ENCODE measurements at places on chromosomes 2 and 18.

- DNase-seq = no peak
Measured at GRCh38 chr18:12014086-12014485, 32.8 kb downstream of the IMPA2 start.

GRCh38 chr18:11925800-11926481, 17.8 kb upstream of the MPPE1 start:
- DNase-seq = no peak

GRCh38 chr2:215845839-215846586, 167.3 kb downstream of the MREG start:
- DNase-seq = no peak

DNA sequence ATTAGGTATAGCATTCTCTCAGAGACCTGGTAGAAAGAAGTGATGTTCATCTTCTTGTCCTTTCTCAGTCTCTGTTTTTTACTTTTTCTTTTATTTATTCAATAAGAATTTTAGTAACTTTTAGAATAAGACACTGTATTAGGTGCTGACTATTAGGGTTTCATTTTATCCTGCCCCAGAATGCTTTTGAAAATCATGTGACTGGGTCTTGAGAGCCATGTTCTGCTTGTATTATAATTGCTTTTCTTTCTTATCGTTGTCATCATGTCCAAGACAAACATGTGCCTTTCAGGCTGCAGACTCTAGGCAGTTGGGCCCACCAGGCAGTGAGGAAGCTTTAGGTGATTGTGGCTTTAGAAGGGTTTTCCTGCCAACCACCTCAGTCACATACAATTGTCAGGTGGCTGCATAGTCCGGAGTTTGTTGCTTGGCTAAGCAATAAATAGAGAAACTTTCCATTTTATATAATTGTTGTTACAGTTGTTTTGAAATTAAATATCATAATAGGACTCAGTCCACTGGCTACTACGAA, 15.1 kb downstream of the GRHL1 start:
- DNase-seq = no peak

DNA sequence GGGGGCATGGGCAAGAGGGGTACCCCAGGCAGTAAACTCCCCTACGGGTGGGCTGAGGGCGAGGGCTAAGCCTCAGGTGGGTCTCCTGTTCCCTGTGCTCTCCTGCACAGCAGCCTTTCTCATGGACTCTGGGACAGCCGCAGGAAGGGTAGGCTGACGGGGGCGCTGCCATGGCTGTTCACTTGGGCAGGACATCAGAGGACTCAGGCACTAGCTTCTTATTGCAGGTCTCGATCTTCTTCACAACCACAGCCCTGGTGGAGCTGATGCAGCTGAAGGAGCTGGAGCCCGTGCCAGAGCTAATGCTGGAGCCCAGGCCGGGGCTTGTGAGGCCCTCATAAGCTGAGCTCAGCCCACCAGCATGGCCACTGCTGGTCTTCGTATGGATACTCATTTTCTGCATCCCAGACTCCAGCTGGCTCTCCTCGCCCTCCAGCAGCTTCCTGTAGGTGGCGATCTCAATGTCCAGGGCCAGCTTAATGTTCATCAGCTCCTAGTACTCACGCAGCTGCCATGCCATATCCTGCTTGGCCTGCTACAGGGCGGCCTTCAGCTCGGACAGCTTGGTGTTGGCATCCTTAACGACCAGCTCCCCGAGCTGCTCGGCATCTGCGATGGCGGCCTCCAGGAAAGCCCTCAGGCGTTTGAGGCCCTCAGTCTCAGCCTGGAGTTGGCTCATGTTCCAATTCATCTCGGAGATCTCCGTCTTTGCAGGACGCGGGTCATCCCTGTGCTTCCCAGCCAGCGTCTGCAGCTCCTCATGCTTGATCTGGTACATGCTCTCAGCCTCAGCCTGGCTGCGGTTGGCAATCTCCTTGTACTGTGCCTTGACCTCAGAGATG, 359.8 kb upstream of the SETBP1 start:
- DNase-seq = no peak

DNA sequence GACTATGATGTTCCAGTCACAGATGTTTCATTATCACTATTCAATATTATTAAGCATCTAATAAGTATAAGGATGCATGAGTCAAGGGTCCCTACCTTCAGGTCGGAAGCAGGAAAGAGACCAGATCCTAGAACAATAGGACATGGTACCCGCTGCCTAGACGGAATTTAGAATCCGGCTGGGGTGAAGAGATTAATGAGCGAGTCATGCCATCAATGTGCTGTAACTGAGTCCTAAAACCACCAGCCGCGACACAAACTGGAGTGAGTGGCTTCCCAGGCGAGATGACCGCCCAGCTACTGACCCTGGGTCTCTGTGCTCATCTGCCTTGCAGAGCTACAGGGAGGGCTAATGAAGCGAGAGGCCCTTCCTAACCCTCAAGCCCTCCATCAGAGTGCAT, 73.6 kb downstream of the DNMT3A start:
- DNase-seq = no peak

Data from D721Med (cell line).